Sciatic nerve (tissue), 2 donors: ENCODE measurements at places on chromosomes 7 and 10. TPM values are rescaled to one million over a fixed set of nuclear protein-coding genes. Genes with fewer than 3 reads are reported as not detected.

- DNase-seq = peak; percentile 61
Observed at GRCh38 chr10:122494833-122495232, 33.5 kb downstream of the HTRA1 start.

The GIMAP6 gene
- total RNA-seq = 32.7 TPM

The CUZD1 gene
- 0.80 TPM for total RNA-seq

GRCh38 chr7:27955596-27955995 lies 215.6 kb downstream of the TAX1BP1 start:
- no peak for DNase-seq

- no peak for DNase-seq
Observed at GRCh38 chr7:95794917-95795515, 22.7 kb downstream of the DYNC1I1 start.

DNA sequence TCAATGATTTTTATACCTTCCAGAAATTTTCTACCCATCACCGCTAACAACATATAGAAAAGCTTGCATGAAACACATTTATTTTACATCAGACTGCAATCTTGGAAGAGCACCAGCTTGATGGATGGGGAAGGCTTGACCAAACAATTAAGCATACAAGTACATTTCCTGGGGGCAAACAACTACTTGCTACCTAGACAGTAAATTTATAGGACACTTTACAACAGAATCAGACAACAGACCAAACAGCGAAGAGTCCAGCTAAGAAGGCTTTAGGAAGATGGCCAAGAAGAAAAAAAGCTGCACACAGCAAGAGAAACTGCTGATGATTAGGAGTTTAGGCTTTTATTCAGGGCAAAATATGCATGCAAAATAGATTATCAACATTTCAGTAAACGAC lies 8.0 kb downstream of the AASS start:
- no peak for DNase-seq

- DNase-seq = peak; percentile 26
Observed at GRCh38 chr7:1698201-1698600, 28.1 kb downstream of the ELFN1 start.

DNA sequence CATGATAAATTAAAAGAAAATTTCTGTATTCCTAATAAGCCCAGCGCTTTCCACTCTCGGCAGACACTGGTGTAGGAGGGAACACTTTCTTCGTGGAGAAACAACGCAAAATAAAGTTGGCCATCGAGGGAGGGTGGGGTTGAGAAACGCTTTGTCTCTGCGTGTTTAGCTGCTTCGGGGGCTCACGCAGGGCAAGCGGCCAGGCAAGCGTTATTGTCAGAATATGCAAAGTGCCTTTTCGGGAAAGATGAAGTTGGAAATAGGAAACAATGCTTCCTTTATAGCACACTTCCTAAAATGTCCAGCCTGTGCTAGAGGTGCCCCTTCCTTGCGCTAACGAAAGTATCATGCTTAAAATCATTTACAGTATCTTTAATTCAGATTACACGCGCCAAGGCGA lies 1.9 kb upstream of the EBF3 start:
- peak; percentile 58 for DNase-seq

DNA sequence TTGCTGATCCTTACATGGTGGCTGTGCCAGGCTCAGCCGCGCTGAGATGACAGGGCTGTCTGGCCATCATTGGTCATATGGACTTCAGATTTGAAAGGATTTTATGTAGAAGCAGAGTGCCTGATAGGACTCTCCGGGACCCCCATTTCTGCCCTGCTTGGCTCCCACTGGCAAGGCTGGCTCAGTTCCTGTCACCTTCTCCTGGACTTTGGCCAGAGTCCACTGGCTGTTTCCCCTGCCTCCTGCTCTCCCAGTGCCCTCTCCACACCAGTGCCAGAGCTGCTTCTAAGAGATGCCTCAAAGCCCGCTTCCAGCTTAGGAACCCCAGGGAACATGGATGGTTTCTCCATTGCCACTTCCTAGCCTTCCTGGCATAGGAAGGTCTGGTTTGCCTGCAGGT lies 5.1 kb upstream of the SH2D4B start:
- peak; percentile 51 for DNase-seq

DNA sequence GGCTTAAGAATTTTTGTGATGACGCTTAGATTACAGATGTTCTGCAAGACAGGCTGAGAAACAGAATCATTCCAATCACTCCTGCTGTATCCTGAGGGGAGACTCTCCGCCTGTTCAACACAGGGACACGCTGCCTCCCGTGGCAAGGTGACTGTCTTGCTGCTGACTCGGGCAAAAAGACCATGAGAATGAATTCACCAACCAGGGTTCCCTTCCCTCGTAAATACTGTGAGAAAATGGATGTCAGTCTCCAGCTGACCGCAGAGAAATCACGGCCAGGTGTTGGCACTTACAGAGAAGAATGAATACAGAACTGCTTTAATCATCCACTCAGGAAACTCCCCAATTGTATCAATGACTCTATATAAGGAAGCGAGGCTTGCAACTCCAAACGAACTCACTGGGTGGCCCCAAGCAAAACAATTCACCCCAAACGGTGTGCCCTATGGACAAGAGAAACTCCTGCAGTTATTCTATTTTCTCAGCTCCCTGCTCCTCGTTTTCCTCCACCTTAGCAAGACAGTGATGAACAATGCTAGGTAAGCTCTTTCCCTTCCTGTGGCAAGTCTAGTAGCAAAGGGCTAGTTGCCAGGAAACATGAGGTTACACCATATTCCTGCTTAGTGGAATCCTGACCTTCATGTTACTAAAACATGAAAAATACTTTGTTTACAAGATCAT lies 22.8 kb downstream of the GNA12 start:
- DNase-seq = no peak

- no peak for DNase-seq
Observed at GRCh38 chr10:4371691-4372295, 454.2 kb upstream of the AKR1E2 start.
